Thoracic aorta (tissue), 2 donors: ENCODE measurements at places on chromosomes 3 and 15. TPM values are rescaled to one million over a fixed set of nuclear protein-coding genes. Genes with fewer than 3 reads are reported as not detected.
A peak's percentile ranks its signal among the peaks of the same experiment; 100 is the strongest.

Gene CACNA1D
- 1.5 TPM for total RNA-seq

GRCh38 chr3:21747966-21748555 lies 2.9 kb downstream of the ZNF385D start:
- H3K27me3 ChIP-seq, result no peaks in the 10 kb centered on the region
- peak overlapping the region; percentile 80 for H3K4me3 ChIP-seq
- no peaks in the 10 kb centered on the region for H3K36me3 ChIP-seq
- peaks cover 8% of the 10 kb centered on the region for H3K4me1 ChIP-seq
- DNase-seq, result no peak

Gene ISY1
- total RNA-seq, result 7.7 TPM

- no peak for DNase-seq
- H3K27ac ChIP-seq, result peak overlapping the region; percentile 68
- no peaks in the 10 kb centered on the region for H3K27me3 ChIP-seq
Observed at GRCh38 chr3:127655641-127656040, 17.1 kb upstream of the ABTB1 start.

DNA sequence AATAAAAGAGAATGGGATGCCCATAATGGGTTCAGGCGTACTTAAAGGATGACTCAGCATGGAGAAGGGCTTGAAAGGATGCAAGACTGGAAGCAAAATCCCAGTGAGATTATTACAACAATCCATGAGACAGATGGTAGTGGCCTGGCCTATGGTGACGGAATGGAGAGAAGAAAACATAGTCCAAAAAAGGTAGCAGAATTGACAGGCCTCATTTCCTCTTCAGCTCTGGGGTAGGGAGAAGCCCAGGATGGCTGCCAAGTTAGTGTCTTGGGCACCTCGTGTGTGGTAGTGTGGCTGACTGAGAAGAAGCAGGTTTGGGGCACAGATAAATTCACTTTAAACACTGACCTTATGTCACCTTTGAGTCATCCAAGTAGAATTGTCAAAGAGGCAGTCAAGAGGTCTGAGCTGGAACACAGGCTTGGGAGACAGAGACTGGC lies 18.1 kb downstream of the MB21D2 start:
- H3K4me1 ChIP-seq, result no peaks in the 10 kb centered on the region
- H3K27ac ChIP-seq, result no peak overlapping the region
- H3K4me3 ChIP-seq, result no peak overlapping the region

Gene GCHFR
- total RNA-seq, result 17.2 TPM

GRCh38 chr3:46880884-46881595 lies 3.5 kb downstream of the PTH1R start:
- H3K4me3 ChIP-seq, result peak overlapping the region; percentile 93
- DNase-seq, result no peak
- no peaks in the 10 kb centered on the region for H3K36me3 ChIP-seq
- H3K27me3 ChIP-seq, result no peaks in the 10 kb centered on the region
- H3K4me1 ChIP-seq, result peaks cover 27% of the 10 kb centered on the region

Gene DNASE1L3
- 3.8 TPM for total RNA-seq

DNA sequence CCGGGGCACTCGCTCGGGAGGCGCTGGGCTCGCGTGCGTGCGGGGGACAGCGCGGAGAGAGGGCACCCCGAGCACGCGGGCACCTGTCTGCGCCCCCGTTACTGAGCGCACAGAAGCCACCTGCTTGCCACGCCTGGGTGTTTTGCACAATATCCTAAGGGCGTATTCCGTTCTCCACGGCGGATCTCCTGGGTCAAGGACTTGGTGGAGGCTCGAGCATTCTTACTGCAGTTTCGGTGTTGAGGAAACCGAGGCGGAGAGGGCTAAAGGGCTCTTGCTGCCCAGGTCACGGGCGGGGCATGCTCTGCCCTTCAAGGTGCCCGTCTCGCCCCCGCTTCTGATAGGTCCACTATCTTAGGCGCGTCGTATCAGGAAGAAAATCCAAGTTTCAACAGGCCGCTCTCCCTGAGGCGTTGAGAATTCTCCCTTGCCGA lies 526 bp downstream of the GPD1L start:
- no peak for DNase-seq
- H3K27ac ChIP-seq, result peak overlapping the region; percentile 76
- no peaks in the 10 kb centered on the region for H3K36me3 ChIP-seq
- H3K4me3 ChIP-seq, result peak overlapping the region; percentile 93
- no peaks in the 10 kb centered on the region for H3K27me3 ChIP-seq

DNA sequence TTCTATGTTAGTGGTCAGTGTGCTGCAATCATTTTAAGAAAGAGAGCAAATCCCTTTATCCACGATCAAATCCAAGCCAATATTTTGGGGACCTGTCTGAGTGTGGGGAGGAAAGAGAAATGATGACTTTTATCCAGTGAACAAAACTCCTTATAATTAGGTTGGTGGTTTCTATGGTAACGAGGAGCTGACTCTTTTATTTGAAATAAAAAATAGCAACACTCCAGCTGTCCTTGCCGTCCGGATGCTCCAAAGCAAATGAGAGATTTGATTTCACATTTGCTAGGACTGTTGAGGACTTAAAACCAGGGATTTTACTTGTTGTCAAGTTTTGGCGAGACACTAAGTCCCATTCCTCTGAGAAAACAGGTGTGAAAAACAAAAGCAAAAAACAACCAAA lies 154.0 kb upstream of the PRICKLE2 start:
- no peak overlapping the region for H3K4me3 ChIP-seq
- no peaks in the 10 kb centered on the region for H3K4me1 ChIP-seq
- H3K27me3 ChIP-seq, result no peaks in the 10 kb centered on the region
- no peak overlapping the region for H3K27ac ChIP-seq
- no peak for DNase-seq

- no peak overlapping the region for H3K4me3 ChIP-seq
- H3K4me1 ChIP-seq, result no peaks in the 10 kb centered on the region
- no peak for DNase-seq
- H3K27me3 ChIP-seq, result no peaks in the 10 kb centered on the region
- H3K27ac ChIP-seq, result no peak overlapping the region
- no peaks in the 10 kb centered on the region for H3K36me3 ChIP-seq
Observed at GRCh38 chr15:70447521-70447920, 315.8 kb downstream of the UACA start.

Gene LYSMD4
- total RNA-seq, result 9.7 TPM
